A549 treated with RU486 at 1 μM for 4 hours (cell line): ENCODE measurements at places on chromosomes 5 and 9. TPM values are rescaled to one million over a fixed set of nuclear protein-coding genes. Genes with fewer than 3 reads are reported as not detected.

KIF4B gene
- total RNA-seq = 0.02 to 0.06 TPM in 2 of 5 replicates, not detected in the others

SH3TC2 gene
- total RNA-seq = 0.24 to 0.64 TPM (median 0.56 TPM) in 5 replicates

SLC1A1 gene
- 1.0 to 1.7 TPM (median 1.5 TPM) in 5 replicates for total RNA-seq

LECT2 gene
- not detected in 5 replicates for total RNA-seq

VCP gene
- 277 to 304 TPM (median 295 TPM) in 5 replicates for total RNA-seq

ALAD gene
- 13.1 to 16.7 TPM (median 14.7 TPM) in 5 replicates for total RNA-seq

MARCOL gene
- total RNA-seq = not detected in 5 replicates

TAF11L5 gene
- total RNA-seq = not detected in 5 replicates

TMEM215 gene
- total RNA-seq = not detected in 5 replicates

EEIG1 gene
- total RNA-seq = 61.7 to 84.0 TPM (median 73.6 TPM) in 5 replicates

AQP7 gene
- total RNA-seq = 0.35 to 0.74 TPM (median 0.53 TPM) in 5 replicates

HNRNPA0 gene
- 42.1 to 55.8 TPM (median 53.1 TPM) in 5 replicates for total RNA-seq

SLC34A1 gene
- not detected in 5 replicates for total RNA-seq

SPINK7 gene
- not detected in 5 replicates for total RNA-seq

HAVCR2 gene
- 0.36 to 0.87 TPM (median 0.58 TPM) in 5 replicates for total RNA-seq

ADAMTS16 gene
- 1.1 to 1.5 TPM (median 1.5 TPM) in 5 replicates for total RNA-seq

PPP3R2 gene
- not detected in 5 replicates for total RNA-seq

PGM5 gene
- not detected in 5 replicates for total RNA-seq

DAB2IP gene
- 9.0 to 13.4 TPM (median 12.4 TPM) in 5 replicates for total RNA-seq

SLC6A7 gene
- 0.03 TPM in 3 of 5 replicates, not detected in the others for total RNA-seq

B4GALT1 gene
- 122 to 183 TPM (median 172 TPM) in 5 replicates for total RNA-seq

NOXA1 gene
- total RNA-seq = 1.1 to 2.4 TPM (median 1.7 TPM) in 5 replicates

INPP5E gene
- 11.7 to 21.4 TPM (median 19.0 TPM) in 5 replicates for total RNA-seq

IDNK gene
- 4.4 to 7.8 TPM (median 6.5 TPM) in 5 replicates for total RNA-seq

S100Z gene
- not detected in 5 replicates for total RNA-seq

SLC6A19 gene
- 0.04 TPM in 1 of 5 replicates, not detected in the others for total RNA-seq

FAM169A gene
- total RNA-seq = 2.7 to 7.1 TPM (median 6.6 TPM) in 5 replicates

CCL27 gene
- 0.22 to 0.41 TPM (median 0.23 TPM) in 3 of 5 replicates, not detected in the others for total RNA-seq

DMRT3 gene
- not detected in 5 replicates for total RNA-seq

TPPP gene
- 4.2 to 5.8 TPM (median 5.6 TPM) in 5 replicates for total RNA-seq

INSL6 gene
- not detected in 5 replicates for total RNA-seq

SHISAL2B gene
- total RNA-seq = not detected in 5 replicates

TAF11L14 gene
- not detected in 5 replicates for total RNA-seq

GPR150 gene
- 0.07 to 0.26 TPM (median 0.19 TPM) in 4 of 5 replicates, not detected in the other for total RNA-seq

PTPDC1 gene
- 2.6 to 4.3 TPM (median 4.2 TPM) in 5 replicates for total RNA-seq
